H1 (cell line): ENCODE measurements at places on chromosomes 2 and 18.

DNA sequence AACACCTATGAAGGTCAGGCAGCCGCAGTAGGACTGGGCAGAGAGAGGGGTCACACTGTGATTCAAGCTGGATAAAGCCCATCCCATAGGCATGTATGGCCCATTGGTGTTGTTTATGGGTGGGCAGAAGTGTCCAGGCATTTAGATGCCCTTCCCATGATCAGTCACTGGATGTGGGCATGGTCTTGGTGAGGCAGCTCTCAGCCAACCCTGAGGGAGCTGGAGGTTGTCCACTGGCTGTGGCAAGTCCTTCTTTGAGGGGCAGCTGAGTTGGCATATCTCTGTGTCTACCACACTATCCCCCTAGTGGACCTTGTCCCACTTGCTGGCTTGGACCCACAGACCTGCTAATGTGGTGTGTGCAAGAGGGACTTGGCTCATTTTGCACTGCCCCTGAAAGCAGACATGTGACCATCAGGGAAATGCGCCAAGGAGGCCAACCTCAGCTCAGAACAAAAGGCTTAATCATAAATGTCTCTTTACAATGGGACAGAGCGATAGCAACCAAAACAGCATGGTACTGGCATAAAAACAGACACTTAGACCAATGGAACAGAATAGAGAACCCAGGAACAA is 82.0 kb downstream of the TMEM17 start:
- DNase-seq = no peak

DNA sequence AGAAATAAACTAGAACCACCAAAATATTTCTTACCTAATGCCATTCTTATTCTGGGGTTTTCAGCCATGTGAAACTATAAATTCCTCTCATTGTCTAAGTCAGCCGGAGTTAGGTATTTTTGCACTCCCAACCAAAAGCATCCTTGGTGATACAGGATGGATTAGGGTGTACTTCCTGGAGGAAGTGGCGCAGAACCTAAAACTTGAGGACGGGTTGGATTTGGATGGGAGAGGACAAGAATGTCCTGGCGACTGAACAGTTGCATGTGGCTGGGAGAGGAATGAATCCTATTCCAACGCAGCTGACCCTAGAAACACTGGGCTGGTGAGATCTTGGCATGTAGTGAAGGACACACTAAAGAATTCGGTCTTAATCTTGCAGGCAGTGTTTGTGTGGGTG is 58.5 kb downstream of the E2F6 start:
- DNase-seq = no peak

GRCh38 chr18:67385455-67385854 is 131.1 kb downstream of the DSEL start:
- no peak for DNase-seq

DNA sequence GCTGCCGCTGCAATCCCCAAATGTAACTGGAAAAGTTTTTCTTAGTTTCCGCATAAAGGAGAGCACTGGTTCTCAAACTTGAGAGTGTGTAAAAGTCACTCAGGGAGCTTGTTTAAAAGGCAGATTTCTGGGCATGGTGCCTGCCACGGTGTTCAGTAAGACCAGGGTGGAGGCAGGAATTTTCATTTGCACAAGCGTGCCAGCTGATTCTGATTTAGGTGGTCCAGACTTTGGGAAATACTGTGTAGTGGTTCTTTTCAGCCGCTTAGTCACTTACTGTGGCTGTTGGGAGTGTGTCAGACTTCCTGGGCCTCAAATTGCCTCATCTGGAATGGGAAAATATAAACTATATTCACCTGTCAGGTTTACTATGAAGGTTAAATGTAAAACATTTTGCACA is 788 bp downstream of the ARMC9 start:
- no peak for DNase-seq

GRCh38 chr2:149223472-149224095 is 106.8 kb upstream of the LYPD6 start:
- DNase-seq = peak; percentile 7

DNA sequence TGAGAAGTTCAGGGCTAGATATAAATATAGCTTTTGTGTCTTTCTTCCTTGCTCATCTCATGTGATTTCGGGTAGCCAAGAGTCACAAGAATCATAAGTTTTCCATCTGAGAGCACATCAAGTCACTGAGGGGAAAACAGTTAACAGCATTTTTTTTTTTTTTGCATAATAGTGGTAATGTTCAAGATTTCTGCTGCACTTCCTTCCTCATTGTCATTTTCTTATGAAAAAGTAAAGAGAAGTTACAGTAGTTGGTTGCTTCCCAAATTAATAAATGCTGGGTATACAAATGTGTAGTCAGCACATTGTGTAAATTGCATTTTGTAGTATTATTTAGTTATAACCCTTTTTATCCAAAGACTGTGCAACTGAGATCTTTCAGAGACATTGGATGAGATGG is 93.6 kb downstream of the ZEB2 start:
- no peak for DNase-seq

DNA sequence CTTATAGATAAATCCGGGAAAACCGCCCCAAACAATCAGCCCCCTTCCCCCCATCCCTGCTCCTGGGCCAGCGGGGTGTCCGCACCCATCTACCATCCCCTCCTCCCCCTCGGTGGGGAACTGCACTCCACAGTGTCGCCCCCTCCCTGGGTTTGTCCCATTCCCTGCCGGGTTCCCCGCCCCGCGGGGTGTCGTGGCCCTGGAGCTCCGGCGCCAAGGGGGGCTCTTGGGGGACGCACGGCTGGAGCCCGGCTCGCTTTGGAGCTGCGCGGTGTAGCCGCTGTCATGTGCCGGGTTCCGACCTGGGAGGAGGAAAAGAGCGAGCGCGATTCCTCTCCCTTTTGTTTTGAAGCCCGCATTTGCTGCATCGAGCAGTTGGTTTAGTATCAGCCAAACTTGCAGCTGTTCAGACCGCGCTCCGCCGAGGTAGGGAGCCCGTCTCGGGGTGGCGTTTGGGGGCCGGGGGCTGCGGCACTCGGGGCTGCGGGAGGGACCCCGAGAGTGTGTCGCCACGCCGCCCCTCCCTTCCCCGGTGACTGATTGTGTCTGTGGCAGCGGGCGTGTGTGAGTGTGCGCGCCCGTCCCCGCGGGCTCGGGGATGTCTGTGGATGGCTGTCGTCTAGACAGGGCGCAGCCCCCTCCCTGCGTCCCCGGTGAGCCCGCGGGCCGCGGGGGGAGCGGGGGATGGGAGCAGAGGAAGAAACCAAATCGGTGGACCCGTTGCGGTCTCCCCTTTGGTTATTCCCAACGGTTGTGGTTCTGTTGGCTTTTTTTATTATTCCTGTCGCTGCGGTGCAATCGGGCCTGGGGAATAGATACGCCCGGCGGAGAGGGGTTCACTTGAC is 797 bp downstream of the CTIF start:
- no peak for DNase-seq

DNA sequence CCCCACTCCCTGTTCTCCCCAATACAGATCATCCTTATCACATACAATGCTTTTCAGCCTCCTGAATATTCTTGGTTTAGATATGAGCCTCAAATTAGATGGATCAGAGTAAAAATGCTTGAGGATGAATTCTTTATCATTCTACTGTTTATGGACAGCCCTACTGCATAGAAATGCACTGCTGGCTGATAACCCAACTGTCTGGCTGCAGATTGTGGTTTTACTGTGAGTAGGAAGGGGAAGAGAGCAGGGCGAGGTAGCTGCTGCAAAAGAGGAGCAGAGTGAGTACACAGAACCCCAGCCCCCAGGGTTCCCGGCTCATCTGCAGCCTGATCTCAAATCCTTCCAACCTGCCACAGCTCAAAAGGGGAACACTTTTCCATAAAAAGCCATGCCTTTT is 29.4 kb upstream of the NCOA1 start:
- DNase-seq = no peak

DNA sequence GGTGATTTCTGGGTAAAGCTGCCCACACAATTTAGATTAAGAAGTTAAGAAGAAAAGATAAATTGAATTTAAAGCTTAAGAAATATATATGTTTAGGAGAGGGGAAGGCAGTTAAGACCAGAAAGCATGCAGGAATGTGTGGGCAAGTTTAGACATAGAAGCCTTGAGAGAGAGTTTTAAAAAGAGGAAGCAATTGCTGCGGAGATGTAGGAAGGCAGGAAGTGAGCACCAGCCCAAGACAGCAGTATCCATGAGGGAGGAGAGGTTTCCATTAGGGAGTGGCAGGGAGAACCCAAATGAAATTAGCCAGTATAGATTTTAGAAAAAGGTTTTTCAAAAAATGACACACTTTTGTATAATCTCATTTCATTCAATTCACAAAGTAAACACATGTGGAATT is 24.3 kb downstream of the DSC2 start:
- DNase-seq = no peak
